ENCODE measurements at places on chromosomes 3 and 15.

- no peak for DNase-seq
Measured at GRCh38 chr15:72173401-72173800, 24.2 kb downstream of the GRAMD2A start.

GRCh38 chr3:24673596-24673995 is 178.9 kb upstream of the THRB start:
- DNase-seq, result no peak

DNA sequence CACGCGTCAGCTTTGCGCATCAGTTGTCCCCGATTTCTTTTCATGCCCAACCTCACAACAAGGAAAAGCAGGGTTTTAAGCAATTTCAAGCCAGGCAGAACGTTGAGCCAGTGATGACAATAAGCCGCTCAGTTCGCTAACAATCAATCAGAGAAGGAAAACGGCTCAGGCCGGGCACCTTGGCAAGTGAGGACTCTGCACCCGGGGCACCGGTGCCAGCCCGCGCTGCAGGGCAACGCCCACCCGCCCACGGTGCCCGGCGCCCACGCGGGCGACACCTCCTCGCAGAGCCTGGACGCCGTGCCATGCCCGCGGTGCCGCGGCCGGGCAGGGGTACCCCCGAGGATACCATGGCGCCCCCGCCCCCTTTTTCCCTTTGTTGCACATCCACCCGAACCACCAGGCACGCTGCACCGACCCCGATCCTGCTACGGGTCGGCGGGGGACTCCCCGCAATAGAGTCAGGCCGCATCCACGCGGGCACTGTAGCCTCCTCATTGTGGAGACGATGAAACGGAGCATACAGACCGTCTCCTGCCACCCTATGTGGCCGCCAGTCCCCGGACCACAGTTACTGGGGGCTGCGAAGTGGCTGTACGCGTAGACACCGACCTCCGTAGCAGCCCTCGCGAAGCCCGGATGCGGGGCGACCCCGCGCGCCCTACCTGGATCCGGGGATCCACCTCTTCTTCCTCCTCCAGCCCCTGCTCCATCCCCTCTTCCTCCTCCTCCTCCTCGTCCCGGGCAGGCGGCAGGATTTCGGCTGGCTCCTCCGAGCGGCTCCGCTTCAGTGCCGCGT is 581 bp downstream of the SH3BP5 start:
- no peak for DNase-seq

DNA sequence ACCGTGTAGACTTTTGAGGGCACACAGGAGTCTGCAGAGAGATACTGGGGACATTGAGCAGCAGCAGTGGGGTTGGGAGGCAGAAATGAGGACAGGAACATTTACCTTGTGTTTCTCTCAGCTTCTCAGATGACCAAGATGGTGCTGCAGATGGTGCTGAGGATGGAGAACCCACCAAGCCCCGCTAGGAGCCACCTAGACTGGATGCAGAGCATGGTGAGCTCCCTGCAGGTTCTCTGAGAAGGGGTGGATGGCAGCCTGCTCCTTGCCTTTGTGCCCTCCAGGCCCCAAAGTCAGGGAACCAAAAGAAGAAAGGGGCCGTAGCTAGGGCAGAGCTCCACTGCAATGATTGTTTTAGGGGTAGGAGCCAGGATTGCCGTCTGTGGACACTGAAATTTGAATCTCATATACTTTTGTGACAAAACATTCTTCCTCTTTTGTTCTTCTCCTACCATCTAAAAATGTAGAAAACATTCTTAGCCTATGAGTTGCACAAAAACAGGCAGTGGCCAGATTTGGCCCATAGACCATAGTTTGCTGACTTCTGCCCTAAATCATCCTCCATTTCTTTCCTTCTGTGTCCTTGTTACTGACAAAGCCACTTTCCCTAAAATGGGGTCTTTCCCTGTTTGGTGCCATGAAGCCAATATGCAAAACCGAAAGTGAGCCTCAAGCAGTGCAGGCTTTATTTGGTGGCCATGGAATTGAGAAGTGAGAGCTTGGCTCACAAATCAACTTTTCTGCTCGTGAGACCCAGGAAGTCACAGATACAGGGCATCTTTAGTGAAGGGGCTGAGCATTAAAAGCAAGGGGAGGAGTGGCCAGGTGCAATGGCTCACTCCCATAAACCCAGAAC is 11.9 kb upstream of the MUC20 start:
- DNase-seq, result no peak

- no peak for DNase-seq
Measured at GRCh38 chr3:72164635-72164978, 379.7 kb upstream of the PROK2 start.

GRCh38 chr3:177294221-177294620 is 96.9 kb upstream of the TBL1XR1 start:
- DNase-seq, result no peak

Measured in HS-27A (cell line).